ENCODE measurements at places on chromosomes 11 and 22.

- no peak for DNase-seq
Measured at GRCh38 chr11:66081505-66081904, 11.4 kb downstream of the PACS1 start.

- DNase-seq = no peak
Measured at GRCh38 chr11:33035011-33035410, 4.4 kb upstream of the TCP11L1 start.

DNA sequence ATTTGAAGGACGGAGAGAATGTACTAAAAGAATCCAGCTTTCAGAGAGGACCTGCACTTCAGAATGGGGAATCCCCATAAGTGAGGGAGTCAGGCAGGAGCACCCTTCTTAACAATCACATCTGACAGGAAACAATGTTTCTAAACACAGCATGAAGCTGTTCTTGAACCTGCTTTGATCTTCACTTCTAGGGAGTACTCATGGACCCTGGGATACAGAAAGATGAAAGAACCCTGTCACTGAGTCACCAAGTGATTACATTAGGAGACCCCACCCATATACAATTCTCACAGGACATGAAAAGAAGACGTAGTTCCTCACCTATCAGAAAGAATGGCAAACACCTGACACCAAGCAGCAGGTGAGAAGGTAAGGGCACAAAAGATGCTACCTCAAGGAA lies 296.9 kb upstream of the ZC3H12C start:
- no peak for DNase-seq

DNA sequence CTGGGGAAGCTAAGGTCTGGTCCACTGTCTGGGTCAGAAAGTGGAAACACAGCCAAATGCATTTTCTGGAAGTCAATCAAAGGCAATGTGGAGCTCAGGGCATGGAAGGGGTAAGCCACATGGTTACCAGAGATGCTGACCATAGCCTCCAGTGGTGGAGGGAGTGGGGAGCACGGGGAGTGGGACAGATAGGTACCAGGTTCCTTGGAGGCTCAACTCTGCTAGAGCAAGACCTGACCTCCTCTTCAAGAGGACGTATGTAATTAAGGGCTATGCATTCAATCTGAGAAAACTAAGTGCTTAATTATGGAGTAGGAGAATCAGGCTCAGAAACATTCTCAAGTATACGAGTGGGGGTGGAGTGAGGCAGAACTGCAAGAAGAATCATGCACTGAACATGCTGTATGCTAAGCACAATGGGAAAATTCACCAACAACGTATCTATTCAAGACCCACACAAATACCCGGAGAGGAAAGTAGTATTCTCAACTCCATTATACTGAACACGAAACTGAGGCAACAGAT lies 65.2 kb upstream of the PHOX2A start:
- no peak for DNase-seq

DNA sequence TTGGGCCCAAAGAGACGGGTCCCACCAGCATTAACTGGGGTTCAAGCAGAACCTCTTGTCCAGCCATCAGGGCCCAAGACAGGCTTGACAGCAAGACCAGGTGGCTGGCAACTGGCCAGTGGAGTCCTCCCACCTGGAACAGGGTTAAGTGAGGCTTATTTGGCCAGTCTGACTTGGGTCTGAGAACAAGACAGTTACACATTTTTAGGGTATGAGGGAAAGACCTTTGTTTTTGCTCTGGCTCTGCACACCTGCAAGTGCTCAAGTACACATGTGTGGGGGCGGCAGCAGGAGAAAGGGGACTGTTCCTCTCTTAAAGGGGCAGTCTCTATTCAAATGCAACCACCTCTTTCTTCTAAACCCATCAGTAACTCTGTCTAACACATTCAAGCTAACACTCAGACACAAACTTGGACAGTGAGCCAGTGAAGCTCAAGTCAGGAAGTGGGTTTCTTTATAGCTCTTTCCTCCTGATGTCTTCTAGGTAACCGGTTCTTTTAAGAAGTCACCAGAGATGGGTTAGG lies 116.2 kb downstream of the ETS1 start:
- DNase-seq = no peak

GRCh38 chr22:38218661-38219622 lies 17.1 kb downstream of the MAFF start:
- DNase-seq = no peak

DNA sequence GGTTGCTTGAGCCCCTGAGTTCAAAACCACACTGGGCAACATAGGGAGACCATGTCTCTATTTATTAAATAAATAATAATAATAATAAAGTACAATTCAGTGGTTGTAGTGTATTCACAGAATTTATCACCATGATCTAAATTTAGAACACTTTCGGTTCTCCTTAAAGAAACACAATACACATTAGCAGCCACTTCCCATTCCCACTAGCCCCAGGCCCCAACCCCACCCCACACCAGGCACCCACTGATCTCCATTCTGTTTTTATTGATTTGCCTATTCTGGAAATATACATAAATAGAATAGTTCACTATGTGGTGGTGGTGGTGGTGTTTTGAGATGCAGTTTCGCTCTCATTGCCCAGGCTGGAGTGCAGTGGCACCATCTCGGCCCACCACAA lies 45.7 kb downstream of the BCL2L13 start:
- DNase-seq = no peak

- no peak for DNase-seq
Measured at GRCh38 chr11:11344045-11344444, 9.0 kb downstream of the CSNK2A3 start.

- no peak for DNase-seq
Measured at GRCh38 chr11:33660962-33661361, 39.7 kb downstream of the C11orf91 start.

GRCh38 chr11:46247659-46248058 lies 29.8 kb upstream of the CREB3L1 start:
- DNase-seq = no peak

DNA sequence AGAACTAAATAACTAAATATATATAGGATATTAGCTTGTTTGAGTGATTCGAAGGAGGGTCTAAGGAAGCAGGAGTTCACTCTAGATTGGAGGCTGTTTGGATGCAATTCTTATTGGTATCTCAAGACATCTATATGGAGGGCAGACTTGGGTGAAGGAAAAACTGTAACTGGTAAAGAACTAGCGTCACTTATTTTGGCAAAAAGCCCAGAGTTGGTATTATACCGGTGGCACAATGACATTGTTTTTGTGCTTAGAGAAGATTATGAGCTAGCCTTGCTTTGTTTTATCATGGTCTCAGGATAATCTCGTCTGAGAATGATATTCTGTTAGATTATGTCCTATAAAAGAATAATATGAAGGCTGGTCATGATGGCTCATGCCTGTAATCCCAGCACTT lies 6.0 kb upstream of the SLC35F2 start:
- no peak for DNase-seq

DNA sequence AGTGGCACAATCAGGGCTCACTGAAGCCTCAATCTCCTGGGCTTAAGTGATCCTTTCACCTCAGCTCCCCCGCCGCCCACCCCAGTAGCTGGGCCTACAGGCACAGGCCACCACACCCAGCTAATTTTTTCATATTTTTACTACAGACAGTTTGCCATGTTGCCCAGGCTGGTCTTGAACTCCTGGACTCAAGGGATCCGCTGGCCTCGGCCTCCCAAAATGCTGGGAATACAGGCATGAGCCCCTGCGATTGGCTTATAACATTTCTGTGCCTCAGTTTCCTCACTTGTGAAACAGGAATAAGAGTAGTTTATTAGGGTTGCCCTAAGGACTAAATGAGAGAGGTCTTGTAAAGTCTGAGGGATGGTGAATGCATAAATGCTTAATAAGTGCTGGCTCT lies 1.2 kb downstream of the VSTM5 start:
- DNase-seq = no peak

DNA sequence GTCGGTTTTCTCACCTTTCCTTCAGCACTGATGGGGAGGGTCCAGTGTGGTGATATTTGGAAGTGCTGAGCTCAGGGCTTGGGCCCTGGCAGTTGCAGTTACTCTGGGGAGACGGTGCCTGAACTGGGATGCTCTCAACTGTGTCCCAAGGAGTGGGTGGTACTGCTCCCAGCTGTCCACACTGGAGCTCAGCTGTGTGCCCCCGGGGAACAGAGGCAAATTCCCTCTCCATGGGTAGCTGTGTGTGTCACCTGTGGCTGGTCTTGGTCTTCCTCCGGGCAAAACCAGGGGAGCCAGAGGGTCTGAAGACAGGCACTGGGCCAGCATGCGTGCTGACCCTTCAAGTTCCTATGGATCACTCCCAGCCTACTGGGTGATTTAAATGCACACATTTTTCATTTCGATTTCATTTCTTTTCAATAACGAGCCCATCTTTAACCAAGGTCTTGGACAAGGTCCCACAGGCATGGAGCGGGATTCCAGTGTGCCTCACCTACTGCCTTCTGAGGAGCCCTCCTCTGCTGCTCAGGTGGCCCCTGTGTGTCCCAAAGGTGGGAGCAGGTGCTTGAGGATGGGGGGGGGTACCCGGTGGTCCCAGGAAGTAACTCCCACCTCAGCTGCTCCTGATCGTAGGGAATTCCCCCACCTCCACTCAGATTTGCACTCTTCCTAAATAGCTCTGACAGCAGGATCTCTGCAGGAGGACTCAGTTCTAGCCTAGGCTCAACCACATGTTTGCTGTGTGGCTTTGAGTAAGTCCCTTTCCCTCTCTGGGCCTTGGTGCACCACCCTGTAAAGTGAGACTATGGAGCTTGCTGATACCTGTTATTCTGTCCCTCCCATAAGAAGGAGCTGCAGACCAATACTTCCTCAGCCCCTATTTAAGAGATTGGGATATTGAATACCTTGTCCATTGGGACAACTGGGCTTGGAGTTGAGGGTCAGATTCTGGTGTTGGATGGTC lies 16.8 kb downstream of the PRDM11 start:
- no peak for DNase-seq

- no peak for DNase-seq
Measured at GRCh38 chr11:86035164-86035563, 33.7 kb downstream of the PICALM start.

GRCh38 chr11:68331338-68331947 lies 19.1 kb downstream of the LRP5 start:
- no peak for DNase-seq

DNA sequence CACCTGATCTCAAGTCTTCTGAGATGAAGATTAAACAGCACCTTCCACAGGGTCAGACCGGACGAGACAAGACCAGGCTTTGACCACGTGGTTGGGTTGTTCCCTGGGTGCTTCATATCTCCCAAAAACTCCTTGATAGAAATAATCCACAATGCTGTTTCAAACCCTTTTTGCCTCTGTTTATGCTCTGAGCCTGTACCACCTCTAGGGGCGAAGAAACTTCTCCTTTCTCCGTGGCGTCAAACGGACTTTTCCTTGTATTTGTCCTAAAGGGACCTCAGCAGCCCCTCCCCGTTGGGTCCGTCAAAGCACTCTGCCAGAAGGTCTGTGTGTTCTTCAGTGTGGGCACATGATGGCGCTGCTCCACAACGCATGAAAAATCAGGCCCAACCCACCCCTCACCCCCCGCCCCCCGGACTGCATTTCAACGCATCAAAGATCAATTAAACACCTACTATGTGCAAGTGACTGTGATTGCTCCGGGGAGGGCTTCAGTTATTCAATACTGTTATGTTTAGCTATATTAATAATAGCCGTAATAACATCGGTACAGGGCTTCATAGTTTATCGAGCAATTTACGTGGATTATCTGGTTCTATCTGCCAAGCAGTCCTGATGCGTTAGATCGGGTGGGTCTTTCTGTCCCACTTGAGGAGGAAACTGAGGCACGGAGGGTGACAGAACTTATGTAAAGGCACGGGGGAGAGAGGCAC lies 17.3 kb upstream of the EIF3D start:
- DNase-seq = no peak

DNA sequence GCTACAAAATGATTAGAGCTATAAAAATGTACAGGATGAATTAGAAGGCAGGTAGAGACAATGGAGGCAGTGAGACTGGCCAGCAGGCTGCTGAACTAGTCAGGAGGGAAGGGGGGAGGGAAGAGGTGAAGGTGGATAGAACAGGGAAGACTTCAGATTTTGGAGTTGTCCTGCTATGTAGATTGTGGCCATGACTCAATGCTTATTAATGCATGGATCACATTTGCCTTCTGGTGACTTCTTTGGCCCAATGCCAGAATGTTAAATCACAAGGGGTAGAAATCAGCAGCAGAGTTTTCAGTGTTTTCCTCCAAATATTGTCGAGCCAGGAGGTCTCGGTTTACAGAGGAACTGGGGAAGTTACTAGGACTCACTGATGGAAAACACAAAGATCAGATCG lies 346.6 kb downstream of the AASDHPPT start:
- no peak for DNase-seq

GRCh38 chr22:45212306-45212709 lies 28.4 kb downstream of the KIAA0930 start:
- no peak for DNase-seq

- DNase-seq = no peak
Measured at GRCh38 chr22:19510919-19511341, 13.3 kb downstream of the CLDN5 start.

DNA sequence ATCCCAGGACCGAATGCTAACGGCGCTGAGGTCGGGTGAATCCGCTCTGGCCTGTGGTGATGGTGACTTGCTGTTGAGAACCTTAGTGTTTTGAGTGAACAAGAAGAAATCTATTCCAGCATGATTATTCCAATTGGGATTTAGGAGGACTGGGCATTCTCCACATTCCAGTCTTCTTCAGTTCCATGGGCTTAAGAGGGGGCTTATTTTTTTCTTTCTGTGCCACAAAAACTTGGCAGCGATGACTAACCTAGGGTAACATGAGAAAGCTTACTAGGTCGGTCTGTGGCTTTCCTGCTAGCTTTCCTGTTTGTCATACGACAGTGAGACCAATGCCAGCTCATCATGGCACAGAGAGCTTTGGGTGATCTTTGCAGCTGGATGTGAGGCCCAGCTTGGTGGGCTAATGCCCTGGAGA lies 62.9 kb upstream of the ATXN10 start:
- no peak for DNase-seq

DNA sequence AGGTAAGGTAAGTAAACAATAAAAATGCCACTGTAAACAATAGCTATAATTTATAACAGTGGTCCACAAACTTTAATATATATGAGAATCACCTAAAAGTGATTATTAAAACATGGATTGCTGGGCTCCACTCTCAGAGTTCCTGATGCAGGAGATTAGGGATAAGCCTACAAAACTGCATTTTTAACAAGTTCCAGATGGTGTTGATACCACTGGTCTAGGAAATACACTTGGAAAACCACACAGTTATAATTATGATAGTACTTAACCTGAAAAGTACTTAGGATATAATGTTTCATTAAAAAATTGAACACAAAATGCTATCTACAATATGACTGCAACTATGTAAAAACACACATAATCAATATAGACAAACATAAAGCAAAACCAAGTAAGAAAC lies 20.4 kb downstream of the FCHSD2 start:
- DNase-seq = no peak

GRCh38 chr22:24323695-24324094 lies 53.1 kb downstream of the SPECC1L start:
- DNase-seq = no peak

DNA sequence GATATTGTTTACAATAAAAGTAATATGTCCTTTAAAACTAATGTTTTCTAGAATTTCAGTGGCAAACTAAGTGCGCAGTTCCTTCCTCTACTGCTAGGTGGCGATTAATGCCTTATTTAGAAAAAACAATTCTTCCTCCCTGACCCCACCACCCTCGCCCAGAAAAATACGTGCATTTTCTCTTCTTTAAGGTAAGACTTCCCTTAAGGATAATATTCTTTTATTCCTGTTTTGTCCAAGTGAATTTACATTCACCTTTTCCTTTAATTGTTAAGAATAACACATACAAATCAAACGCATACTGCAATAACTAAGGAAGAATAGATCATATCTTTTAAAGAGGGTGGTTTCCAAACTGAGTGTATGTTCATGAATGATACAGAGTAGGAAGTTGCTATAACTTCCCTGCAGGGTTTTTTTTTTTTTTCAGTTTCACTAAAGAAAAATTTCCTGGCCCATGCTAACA lies 17.0 kb upstream of the PSMA1 start:
- no peak for DNase-seq

Measured in activated naive CD8-positive, alpha-beta T cell treated with anti-CD3 and anti-CD28 coated beads, Interleukin-2, amount 50 U/mL, for 16 hours (primary cell).